ENCODE measurements at places on chromosomes 6 and 20.

GRCh38 chr6:46329568-46329967, 158.8 kb upstream of the ENPP5 start:
- no peak for DNase-seq

DNA sequence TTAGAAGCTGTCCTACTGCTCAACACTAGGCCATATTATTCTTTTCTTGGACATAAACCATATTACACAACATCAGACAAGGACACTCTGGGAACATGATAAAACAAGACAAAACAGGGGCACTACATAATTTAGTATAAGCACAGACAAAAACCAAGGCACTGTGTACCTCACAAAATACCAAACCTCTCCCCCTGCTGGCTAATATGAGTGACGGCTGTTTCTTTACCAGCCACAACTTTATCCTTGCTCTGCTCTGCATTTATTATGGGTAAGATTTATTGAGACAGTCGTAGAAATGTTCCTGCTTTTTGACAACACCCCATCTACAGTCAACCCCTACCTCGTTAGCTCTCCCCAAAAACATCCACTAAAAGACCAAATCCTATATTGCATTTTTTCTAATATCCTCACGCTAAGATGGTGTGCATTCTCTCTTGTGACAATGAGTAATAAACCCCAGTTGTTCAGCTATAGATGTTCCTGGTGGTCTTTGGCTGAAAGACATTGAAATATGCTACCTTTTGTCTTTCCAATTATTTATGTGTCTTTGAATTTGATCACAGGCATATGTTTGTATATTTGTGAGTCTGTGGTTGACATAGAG, 23.8 kb upstream of the POLR1H start:
- DNase-seq, result no peak

- no peak for DNase-seq
These were observed 156.8 kb upstream of the KCNQ5 start for GRCh38 chr6:72464791-72465691.

GRCh38 chr20:63536997-63537524, at the start of gene PTK6:
PTK6 (minus strand) TSS chr20:63537376; CDS start chr20:63537314, 62 bp downstream.
- DNase-seq, result no peak

GRCh38 chr6:74409447-74409846, 713.4 kb downstream of the CD109 start:
- DNase-seq, result peak; percentile 27

- DNase-seq, result no peak
These were observed 27.4 kb downstream of the GHRH start for GRCh38 chr20:37234254-37234581.

- DNase-seq, result peak; percentile 72
These were observed 844 bp downstream of the WFDC2 start for GRCh38 chr20:45470262-45470931.

GRCh38 chr20:19451923-19452295, 239.5 kb downstream of the SLC24A3 start:
- no peak for DNase-seq

GRCh38 chr6:1470040-1470439, 80.7 kb downstream of the FOXF2 start:
- no peak for DNase-seq

DNA sequence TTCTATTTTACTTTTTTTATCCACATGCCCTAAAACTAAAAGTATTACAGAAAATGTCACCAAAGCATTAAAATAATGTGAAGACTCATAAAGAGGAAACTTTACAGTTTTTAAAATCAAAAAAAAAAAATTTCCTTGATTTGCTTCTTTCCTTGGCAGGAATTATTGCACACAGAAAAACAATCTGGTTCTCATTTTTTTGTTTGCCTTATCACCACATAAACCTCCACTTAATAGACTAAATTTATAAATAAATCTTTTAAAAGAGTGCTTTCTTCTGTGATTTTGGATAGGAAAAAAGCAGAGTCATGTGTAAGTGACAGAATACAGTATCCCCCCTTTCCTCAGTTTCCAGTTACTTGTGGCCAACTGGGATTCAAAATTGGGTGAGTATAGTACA, 695.1 kb upstream of the CITED2 start:
- no peak for DNase-seq

DNA sequence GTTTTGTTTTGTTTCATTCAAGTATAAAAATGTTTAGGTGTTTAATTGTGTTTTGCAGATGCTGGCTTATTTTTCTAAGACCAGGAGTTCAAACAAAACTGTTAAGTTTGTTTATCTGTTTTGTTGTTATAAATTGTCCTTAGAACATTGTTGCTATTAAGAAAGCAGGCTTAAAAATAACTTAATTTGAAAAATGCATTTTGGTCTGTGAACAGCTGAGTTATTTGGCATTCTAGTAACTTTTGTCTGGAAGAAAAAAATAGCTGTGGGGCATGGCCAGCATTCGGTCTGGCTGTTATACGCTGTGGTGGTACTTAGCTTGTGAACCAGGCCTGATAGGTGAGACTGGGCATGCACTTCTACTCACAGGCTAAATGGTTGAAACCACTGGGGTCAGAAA, 37.8 kb downstream of the SLX4IP start:
- DNase-seq, result no peak

- no peak for DNase-seq
These were observed 46.8 kb downstream of the SYNJ2 start for GRCh38 chr6:158028421-158028820.

DNA sequence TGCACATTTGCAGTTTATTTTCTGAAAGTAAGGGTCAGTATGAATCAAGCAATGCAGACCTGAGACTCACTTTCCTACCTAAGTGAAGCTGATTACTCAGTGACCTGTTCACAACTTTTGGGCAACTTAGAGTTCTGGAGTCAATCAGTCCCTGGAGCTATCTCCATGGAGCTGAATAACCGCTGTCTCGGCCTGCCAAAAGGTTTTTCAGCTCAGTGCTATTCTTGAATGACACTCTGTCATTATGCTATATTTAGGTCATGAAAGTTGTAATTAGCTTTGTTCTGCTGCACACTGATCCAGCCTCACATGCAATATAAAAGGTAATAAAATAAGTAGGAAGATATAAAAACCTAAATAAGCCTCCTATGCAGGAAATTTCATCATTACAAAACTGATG, 356.0 kb downstream of the BMP2 start:
- DNase-seq, result no peak

DNA sequence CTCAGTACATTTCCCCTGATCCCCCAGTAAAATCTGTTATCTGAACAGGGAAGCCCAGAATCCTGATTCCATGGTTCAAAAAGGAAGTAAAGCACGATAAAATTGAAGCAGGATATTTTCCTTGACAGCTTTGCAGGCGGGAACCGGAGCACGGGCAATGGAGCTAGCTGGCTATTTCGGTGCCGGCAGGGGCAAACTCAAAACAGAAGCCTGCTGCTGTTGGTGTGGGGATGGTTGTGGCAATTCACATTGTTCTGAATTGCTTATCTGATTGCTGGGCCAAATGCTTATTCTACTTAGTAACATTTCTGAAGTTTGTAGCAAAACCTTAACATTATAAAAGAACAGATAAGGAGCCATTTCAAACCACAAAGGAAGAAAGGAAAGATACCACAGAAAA, 172.4 kb downstream of the MMS22L start:
- no peak for DNase-seq

- DNase-seq, result no peak
These were observed 25.2 kb downstream of the LCA5 start for GRCh38 chr6:79512014-79512413.

GRCh38 chr20:60240415-60240814, 282.2 kb downstream of the CDH26 start:
- DNase-seq, result no peak

- no peak for DNase-seq
These were observed 169.9 kb downstream of the QRSL1 start for GRCh38 chr6:106799031-106799894.

DNA sequence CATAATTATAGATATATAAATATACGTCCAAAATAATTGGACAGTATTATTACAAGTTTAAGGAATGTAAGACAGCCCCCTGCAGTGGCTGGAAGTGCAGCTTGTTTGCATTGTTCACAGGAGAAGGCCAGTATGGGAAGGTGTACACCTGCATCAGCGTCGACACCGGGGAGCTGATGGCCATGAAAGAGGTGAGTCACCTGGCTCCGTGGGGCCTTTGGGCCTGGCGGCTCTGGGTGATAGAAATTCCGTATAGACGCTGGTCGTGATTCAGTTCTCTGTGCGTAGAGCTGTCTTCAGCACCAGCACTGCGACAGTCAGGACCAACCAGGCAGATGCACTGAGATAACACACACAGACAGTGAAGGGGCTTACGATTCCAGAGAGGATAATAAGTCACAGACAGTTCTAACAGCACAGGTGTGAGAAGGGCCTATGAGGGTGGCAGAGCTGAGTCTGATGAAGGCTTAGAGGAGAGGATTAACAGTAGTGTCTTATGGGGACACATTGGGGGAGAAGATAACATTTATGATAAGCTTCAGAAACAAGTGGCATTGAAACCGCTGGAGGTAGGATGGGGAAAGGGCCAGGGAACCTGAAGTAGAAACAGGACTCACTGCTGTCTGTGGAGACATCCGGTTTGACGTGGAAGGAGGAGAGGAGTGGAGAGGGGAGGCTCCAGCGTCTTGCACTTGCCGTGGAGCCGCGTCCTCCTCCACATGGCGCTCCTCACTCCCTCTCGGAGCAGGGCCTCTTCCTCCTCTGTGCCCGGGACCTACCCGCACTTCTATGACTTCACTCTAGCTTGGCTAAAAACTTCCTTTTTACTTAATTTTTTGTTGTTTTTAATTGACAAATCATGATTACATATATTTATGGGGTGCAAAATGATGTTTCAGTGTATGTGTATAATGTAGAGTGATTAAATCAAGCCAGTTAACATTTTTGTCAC, 116.5 kb downstream of the MAP3K4 start:
- DNase-seq, result no peak

DNA sequence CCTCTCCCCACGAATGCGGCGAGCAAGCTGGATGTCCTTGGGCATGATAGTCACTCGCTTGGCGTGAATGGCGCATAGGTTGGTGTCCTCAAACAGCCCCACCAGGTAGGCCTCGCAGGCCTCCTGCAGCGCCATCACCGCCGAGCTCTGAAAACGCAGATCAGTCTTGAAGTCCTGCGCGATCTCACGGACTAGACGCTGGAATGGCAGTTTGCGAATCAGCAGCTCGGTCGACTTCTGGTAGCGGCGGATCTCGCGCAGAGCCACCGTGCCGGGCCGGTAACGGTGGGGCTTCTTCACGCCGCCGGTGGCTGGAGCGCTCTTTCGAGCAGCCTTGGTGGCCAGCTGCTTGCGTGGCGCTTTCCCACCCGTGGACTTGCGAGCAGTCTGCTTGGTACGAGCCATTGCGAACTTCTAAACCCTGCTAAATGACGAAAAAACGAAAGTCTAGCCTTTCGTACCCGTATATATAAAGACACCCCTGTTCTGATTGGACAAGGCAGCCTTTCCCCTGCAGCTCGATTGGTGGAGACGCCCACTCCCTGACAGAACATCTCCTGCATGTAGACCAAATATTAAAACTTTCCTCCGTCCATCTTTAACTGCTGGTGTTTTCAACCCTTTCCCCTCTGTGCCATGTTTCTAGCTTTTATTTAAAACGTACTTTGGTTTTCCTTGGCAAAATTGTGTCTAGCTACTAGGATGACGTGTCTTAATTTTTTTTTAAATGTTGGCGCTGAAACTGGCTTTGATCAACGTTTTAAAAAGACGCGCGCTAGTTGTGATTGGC, 109.8 kb downstream of the HFE start:
- DNase-seq, result peak; percentile 91

DNA sequence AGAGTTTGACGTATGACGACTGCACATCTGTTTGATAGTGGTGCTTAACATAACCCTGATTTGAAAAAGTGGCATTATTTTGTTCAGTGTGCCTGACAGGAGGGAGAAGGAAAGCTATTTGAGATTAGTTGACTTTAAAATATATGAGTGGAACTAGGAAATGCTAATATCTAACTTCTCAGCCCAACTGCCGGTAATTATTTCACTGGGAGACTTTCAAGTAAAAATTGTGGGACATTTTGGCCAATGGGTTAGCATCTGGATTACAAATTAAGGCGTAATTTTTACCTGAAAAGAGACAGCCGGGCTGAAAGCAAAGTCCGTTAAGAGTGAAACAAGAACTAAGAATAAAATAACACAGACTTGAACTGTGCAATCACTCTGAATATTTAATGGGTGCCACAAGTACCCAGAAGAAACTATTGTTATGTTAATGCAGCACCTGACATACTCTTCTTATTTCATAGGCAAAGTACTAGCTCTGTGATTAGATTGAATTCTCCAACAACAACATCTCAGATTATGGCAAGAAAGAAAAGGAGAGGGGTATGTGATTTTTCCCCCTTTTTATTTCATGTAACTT, 2.0 kb downstream of the HEY2 start:
- DNase-seq, result no peak

GRCh38 chr6:4157506-4157905, 22.1 kb upstream of the ECI2 start:
- no peak for DNase-seq

DNA sequence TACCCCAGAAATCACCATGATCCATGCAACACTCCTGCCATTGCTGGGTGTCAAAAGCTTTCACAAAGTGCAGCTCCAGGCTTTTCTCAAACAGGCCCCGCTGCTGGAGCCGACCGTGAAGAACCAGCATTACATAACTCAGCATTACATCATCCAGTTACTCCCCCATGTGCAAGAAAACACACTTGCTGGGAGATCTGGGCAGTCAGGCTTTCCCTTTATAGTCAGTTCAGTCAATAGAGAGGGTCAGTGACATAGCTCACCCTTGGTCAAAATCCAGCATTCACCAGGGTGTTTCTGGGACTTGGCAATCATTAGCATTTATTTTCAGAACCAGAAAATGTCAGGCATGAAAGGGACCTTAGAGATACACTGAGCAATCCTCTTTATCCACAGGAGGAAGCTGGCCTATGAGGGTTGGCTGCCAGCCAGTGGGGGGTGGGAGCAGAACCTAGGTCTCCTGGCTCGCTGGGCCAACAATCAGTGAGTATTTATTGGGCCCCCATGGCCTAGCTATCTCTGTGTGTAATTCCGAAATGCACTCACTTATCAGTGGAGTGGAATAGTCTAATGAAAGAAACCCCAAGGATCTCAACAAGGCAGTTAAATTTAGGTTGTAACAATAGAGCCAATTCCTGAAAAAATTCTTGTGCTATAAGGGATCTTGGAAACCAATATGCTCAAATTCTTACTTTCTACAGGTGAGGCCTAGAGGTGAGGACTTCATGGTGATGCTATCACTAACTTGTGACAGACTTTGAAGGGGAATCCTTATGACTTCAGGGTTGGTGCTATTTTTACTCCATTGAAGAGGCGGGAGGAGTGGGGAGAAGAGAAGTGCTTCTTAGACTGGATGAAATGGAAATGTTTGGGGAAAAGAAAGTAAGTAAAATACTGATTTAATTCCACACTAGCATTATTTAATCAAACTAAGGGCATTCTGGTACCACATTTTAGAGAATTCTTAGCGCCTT, 54.6 kb downstream of the LYRM4 start:
- DNase-seq, result no peak

DNA sequence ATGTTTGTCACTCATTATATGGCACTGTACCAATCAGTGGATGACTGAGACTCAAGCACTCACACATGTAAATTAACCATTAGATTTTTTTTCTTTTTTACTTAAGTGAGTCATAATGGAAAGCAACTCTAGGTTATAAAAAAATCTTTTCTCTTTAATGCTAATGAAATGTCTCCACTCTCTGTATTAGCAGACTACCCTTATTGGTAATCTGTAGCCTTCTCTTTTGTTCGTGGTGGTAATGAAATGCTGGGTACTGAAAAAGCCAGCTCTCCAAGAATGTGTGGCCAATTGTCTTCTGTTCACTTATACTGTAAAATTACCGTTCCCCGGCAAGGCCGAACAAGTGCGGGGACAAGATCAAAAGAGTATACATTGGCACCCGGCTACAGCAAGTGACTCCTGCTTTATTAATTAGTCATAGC, 69.0 kb downstream of the AFG1L start:
- no peak for DNase-seq

All from NCI-H526 treated with DMSO at 0.1 percent for 48 hours (cell line).